ENCODE measurements at places on chromosomes 1 and 21.

DNA sequence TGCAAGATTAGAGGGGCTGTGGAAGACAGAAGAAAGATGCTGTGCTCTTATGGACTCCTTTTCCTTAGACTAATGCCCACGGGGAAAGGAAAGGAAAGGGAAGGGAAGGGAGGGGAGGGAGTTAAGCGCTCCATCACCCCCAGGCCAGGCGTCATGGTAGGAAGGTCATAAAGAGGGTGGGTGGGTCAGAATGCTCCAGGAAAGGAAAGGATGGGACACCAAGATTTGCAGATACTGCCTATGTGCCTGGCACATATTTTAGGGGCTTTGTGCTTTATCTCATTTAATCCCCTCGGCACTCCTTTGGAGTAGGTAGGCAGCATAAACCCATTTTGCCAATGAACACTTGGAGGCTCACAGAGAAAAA is 41.4 kb downstream of the MAB21L3 start:
- DNase-seq = no peak

DNA sequence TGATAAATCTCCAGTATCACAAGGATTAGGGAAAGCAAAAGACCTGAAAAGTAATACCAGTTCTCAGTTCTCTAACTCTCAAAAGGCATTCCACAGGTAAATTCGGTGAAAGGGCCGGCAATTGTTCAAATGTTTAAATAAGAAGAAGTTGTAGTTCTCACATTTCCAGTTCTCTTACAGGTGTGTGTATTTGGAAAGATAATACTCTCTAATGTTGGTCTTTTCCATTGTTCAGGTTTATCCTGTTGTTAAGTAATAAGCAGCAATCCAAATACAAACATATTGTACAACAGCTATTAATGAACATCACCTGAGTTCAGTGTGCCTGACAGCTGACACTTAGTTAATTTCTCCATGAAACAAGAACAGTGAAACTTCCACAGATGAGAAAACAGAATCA is 13.2 kb upstream of the PRKAB2 start:
- no peak for DNase-seq

DNA sequence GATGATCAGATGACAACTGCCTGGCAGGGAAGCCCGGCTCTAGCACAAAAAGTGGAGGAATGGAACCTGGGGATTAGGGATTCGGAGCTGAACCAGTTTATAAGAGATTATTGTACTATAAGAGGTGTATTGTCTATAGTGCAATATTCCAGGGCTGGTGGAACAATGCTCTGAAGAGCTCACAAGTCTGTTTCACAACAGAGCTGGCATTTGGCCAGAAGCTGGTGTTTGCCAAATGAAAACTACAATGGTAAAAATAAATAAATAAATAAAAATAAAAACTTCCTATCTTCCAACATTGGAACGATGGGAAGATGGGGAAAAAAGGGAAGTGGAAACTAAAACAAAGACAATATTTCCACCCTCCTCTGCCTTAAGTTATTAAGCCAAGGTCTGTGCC is 73.5 kb downstream of the CHODL start:
- DNase-seq = no peak

- DNase-seq = no peak
Measured at GRCh38 chr1:26450908-26451307, 18.8 kb downstream of the DHDDS start.

DNA sequence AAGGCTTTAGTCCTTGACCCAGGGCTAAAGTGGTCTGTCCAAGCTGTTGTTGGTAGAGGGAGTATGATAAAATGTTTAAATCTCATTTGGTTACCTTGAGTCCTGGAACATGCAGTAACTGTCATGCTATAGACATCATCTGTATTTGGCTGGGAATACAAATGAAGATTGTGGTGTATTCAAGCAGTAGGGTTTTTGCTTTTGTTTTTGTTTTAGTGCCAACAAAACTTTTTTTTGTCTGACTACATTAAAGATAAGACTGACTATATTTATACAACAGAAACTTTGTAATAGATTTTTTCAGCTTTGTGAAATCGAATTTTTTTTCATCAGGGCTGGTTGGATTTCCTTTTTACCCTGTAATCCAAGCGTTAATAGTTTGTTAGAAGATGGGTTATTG is 7.4 kb upstream of the SARS1 start:
- no peak for DNase-seq

GRCh38 chr1:91282695-91283420 is 121.8 kb downstream of the HFM1 start:
- peak; percentile 68 for DNase-seq

Data from AG08396 (cell line).